Glomerular endothelial cell (primary cell): ENCODE measurements at places on chromosomes 2 and 18.

- no peak for DNase-seq
Measured at GRCh38 chr2:196502386-196502785, 137.1 kb upstream of the CCDC150 start.

DNA sequence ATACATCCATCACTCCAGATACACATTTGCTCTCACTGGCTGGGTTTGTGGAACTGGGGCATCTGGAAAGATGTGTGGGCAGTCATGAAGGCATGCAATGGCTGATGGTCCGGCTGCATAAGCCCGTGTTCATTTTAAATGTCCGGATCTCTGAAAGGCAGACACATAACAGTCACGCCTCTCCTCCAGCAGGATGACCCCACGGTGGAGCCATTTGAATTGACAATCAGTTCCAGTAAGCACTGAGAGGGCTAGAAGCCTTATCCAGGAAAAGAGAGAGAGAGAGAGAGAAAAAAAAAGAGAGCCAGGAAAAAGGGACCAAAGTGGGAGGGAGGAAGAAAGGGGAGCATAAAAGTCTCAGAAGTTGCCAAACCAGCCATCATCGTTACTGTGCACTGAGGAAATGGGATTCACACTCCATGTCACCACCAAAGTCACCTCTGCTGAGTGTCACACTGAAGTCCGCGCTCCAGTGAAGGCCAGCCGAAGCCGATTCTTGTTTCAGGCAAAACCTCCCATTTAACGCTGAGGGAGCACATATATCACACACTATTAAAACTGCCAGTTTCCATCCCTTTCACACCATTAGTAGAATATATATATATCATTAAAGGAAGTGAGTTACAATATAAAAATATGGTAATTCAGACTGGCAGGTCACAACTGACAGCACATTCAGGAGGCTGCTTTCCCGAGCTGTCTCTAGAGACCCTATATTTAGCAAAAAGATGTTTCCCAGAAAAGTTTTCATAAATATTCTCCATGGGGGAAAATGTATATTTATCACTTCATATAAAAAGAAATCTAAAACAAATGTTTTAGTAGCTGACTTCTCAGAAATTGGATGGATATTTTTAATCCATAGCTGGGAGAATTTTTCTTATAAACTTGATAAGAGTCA lies 142.0 kb downstream of the ACTR3 start:
- no peak for DNase-seq

DNA sequence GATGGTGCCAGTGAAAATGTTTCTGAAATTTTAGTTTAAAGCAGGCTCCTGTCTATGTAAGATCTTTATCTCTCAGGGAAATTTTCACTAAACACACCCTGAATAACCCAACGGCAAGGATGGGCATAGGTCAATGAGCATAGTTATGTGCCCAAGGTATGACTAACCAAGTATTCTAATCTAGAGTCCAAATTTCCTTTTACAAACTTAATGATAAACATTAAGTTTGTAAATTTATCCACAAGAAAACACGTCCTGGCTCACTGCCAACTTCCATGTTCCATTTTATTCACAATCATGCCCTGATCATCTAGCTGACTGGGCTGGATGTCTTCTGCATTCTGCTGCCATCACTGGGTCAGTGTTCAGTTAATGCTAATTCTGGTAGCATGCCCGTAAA lies 151.2 kb downstream of the SRBD1 start:
- no peak for DNase-seq

DNA sequence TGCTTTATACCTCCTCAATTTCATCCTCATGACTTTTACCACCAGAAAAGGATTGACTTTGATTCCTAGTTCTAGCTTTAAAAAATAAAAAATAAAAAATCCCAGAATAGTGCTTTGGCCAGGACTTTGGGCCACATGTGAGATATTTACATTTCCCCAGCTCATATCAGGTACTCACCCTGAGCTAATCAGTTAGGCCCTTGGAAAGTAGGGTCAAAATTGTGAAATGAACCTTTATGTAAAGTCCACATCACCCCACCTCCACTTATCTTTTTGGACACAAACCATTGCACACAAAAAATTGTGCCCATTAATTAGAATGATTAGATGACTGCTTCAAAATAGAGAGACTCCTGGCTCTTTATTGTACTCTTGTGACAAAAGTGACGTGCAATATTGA lies 17.2 kb downstream of the ME2 start:
- DNase-seq, result no peak

DNA sequence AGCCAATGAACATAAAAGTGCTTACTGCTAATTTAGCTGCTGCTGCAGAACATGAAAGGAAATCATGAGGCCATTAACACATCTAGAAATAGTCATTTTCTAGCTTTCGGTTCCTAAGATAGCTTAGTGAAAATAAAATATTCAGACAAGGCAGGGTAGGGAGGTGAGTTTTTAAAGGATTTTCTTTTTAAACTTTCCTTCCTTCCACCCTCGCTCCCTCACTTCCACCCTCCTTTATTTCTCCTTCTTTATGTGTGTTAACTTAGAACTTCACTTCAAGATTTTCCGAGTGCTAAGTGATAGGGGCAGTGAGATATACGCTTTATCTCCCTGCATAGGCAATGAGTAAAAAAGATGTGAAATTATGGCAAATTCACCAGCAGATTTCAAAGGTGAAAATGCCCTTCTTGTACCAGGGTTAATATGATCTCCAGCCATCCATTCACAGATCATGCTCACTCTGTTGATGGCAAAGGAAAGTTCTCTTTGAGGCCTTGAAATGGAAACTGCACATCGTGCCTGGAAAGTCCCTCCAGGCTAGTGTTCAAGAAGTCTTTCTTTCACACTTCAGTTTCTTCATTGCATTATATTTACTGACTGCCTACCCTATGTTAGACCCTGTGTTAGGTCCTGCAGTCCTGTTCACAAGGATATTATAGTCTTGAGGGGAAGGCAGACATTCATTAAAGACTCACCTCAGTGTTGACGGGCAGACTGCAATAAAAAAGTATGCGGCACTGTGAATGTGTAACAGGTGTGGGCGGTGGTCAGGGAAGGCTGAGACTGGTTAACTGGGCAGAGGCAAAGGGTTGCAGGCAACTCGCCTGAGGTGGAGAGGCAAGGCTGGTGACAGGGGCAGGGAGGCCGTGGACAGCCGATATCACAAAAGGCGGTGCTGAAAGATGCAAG lies 200.8 kb downstream of the PLCL1 start:
- no peak for DNase-seq

- peak; percentile 36 for DNase-seq
Measured at GRCh38 chr2:46719487-46719886, 196.1 kb downstream of the MCFD2 start.

DNA sequence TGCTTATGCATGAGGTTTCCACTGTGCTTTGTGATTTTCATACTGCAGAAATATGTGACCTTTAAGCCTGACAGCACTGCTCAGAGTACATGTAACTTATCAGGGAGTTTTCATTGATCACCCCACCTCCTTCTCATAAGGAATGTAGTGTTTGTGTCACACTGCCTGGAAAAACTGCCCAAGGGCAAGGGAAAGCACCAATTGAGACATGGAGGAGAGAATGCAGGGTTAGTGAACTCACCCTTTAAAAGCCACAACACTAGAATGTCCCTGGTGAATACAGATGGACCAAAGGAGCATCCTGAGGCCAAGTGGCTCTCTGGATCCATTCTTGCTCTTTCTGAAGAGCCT lies 147.2 kb upstream of the SPATS2L start:
- DNase-seq, result no peak

- no peak for DNase-seq
Measured at GRCh38 chr18:36205166-36205565, 17.9 kb downstream of the MOCOS start.

DNA sequence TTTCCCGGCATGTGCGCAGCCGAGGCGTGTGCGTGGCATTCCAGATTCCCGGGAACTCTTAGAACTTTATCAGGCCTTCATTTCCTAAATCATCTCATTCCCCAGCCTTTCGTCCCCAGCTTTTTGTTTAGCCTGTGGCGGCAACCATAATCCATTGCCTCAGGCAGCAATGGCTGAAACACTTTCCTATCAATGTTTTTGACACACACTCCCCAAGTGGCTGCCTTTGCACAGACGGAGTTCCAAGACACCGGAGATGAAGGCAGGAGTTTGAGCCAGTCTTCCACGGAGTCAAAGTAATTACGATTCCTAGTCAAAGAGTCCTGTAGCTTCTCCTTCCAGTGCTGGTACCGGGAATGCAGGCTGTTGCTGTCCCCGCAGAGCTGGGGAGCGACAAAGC lies 64.8 kb downstream of the KCNG2 start:
- DNase-seq, result no peak

DNA sequence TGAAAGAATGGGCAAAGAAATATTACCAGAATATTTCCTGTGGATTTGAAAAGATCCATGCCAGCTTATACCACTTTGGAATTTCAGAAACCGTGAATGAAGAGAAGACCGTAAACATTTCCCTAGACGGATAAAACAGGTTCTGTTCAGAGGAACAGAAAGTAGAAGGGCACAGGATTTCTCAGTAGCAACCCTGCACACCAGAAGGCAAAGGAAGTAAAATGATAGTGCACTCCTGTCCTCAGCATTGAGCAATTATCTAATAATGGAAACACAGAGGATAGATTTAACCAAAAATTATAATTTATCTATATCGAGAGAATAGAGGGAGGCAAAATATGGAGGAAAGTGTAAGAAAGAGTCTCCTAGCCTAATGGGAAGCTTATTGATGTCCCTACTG lies 87.0 kb upstream of the ITGA6 start:
- DNase-seq, result no peak

DNA sequence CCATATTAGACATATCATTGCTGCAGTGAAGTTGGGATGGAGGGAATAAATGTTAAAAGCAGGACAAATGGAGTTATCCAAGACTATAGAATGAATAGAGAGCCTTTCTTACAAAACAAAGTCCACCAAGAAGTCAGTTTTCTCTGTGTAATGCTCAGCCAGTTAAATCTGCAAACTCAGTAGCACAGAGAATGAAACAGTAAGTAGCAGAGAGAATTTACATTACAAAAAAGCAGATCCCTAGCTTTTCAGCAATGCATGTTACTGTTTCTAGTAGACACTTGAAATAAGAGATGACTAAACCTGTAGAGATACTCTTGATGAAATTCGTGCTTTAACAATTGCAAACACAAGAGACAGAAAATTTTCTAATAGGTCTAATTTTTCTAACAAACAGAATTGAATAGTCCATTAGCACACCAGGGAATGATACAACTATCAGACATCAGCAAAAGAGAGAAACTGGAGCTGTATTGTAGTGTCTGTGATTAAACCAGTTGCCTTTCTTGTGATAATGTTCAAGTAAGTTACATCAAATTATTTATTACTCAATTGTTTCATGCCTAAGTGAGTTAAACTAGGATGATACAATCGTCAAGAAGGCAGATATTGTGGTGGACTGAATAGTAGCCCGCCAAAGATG lies 322.2 kb upstream of the DDX18 start:
- no peak for DNase-seq

DNA sequence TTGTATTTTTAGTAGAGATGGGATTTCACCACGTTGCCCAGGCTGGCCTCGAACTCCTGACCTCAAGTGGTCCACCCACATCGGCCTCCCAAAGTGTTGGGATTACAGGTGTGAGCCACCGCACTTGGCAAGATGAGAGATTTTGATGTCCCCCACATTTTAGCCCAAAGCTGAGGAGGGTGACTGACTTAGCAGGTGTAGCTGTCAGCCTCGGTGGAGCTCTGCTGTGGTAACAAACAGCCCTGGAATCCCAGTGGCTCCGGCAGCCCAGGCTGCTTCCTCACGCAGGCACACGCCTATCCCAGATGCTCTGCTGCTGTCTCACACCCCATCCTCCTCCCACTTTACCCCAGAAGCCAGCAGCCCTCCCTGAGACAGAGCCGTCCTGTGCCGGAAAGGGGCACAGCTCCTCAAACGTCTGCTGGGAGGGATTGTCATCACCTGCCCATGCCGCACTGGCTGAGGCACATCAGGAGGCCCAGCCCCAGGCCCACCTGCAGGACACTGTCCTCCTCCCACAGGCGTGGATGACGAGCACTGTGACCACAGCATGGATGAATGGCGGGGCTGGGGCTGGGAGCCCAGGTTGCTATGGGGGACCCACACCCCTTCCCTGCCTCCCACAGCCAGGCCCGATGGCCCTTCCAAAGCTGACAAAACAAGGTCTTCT lies 10.6 kb upstream of the BOK start:
- no peak for DNase-seq

DNA sequence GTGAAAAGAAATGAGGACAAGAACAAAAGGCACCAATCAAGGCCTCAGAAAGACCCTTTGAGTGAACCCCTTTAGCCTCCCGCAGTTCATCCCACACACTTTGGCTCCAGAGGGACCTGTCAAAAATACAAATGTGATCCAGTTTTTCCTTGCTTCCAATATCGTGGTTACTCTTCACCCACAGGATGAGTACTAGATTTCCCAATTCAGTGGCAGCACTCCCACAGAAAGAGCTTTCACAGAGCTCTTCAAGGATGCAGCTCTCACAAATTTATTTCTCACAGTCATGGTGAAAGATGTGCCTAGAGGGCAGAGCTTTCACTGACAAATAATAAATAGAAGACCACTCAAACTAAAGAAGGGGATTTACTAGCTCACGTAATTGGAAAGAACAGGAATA lies 3.0 kb upstream of the GFPT1 start:
- DNase-seq, result no peak

GRCh38 chr2:39718483-39718882 lies 52.8 kb downstream of the TMEM178A start:
- no peak for DNase-seq

DNA sequence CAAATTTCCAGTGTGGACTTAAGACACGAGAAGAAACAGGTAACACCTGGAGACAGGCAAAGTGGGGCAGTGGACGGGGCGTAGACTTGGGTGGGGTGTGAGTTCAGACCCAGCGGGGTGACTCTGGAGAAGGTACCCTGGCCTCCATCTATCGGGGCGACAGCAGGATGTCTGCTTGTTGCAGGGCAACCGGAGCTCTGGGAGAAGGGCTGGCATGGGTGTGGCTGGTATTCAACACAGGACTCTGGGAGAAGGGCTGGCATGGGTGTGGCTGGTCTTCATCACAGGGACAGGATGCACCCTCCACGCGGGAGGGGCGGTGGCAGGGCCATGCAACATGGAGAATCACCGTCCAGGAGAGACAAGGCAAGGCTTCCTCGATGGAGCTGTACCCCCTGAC lies 198.5 kb downstream of the HDAC4 start:
- DNase-seq, result no peak

DNA sequence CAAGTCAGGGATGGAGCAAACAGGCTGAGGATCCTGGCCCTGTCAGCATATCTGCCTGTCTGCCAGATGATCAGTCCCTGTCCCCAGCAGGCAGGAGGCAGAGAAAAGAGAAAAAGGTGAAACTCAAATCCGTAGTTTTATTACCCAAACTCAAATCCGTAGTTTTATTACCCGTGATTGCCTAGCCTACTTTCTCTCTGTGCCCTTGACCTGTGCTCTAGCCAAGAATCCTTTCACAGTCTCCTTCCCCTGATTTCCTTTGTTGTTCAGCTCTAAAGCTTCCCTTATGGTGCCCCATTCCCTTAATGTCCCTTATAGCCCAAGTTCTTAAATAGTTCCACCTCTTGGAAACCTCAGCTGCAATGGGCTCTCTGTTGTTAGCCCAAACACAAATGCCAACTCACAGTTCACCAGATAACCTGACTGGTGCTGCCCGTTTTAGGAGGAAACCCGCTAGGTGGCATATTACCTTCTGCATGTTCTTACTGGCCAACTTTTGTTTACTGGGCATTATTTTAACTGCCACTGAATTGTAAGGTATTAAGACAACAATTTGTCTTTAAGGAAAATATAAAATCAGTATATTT lies 125.7 kb upstream of the FZD5 start:
- no peak for DNase-seq
